HCT116 (cell line): ENCODE measurements at places on chromosomes 6 and 20.
A peak's percentile ranks its signal among the peaks of the same experiment; 100 is the strongest.

DNA sequence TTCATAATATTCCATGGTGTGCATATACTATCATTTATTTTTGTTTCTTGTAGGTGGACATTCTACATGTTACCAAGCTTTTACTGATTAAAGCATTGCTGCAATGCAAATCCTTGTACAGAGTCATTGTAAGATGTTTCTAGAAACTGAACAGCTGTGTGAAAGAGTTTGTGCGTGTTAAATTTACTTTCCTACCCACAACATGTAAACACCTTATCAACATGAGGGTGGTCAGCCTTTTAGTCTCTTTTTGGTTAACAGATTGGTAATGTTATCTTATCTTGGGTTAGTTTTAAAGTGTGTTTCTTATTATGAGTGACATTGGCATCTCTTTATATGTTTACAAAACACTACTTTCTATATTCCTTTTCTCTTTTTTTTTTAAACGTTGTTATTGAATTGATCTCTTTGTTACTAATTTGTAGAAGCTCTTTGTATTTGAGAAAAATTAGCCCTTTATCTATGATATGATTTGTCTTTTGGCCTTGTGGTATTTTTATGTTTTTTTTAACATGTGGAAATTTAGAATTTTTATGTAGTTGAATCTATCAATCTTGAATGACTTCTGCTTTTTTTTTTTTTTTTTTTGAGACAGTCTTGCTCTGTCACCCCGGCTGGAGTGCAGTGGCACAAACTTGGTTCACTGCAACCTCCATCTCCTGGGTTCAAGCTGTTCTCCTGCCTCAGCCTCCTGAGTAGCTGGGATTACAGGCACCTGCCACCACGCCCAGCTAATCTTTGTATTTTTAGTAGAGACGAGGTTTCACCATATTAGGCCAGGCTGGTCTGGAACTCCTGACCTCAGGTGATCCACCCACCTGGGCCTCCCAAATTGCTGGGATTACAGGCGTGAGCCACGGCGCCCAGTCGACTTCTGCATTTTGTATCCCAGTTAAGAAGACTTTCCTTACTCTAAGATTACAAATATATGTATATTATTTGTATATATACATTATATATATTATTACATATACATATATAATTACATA, 112.1 kb downstream of the TCP11 start:
- DNase-seq = no peak

- DNase-seq = no peak
These were observed 247.0 kb downstream of the PHACTR1 start for GRCh38 chr6:12963567-12963966.

- DNase-seq = no peak
These were observed 120.0 kb upstream of the JAG1 start for GRCh38 chr20:10793766-10794165.

DNA sequence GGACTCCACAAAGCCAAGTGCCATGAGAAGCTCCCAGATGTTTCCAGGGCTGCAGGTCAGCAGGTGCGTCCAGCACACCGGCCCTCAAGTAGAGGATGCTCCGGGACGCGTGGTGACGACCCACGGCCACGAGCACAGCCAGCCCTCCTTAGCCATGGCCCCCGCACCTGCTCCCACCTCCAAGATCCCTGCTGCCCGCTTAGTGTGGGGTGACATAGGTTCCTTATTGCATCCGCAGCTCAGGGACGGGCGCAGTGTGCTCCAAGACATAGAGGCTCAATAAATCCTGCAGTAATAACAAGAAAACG, 138.1 kb upstream of the RPS6KA2 start:
- no peak for DNase-seq

GRCh38 chr6:144104898-144105487, 9.6 kb upstream of the SF3B5 start:
- DNase-seq = peak; percentile 59

- DNase-seq = no peak
These were observed 337.9 kb downstream of the TBC1D32 start for GRCh38 chr6:120996340-120996739.

DNA sequence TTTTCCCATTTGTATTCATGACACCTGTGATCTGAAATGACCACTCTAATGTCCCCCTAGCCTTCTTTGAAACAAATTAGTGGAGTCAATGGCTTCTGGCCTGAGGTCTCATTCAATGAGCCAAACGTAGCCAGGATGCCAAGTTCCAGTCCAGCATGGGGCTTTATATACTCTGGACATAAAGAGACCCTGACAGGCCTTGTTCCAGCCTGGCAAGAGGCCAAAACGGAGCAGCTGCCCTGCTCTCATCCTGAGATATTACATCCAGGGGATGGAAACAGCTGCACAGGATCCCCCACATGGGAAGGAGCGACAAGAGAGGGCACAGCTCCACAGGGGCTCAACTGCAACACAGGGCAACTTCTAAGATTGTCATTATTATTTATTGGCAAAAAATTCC, 437.8 kb downstream of the CDH26 start:
- no peak for DNase-seq

DNA sequence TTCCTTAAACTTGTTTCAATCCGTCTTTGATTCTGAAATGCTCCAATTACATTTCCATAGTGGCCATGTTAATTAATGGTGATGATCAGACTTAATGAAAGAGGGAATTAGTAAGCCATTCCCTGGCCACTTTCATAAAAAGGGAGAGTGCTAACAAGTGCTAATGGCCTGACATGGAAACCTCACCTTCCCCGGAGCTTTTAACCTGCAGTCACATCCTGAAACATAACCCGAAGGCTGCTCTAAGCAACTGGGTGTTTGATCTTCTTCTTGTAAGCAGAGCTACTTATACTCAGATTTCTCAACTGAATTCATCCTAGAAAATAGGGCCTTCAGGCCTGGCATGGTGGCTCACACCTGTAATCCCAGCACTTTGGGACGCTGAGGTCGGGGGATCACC, 67.1 kb upstream of the ZMYND8 start:
- no peak for DNase-seq

DNA sequence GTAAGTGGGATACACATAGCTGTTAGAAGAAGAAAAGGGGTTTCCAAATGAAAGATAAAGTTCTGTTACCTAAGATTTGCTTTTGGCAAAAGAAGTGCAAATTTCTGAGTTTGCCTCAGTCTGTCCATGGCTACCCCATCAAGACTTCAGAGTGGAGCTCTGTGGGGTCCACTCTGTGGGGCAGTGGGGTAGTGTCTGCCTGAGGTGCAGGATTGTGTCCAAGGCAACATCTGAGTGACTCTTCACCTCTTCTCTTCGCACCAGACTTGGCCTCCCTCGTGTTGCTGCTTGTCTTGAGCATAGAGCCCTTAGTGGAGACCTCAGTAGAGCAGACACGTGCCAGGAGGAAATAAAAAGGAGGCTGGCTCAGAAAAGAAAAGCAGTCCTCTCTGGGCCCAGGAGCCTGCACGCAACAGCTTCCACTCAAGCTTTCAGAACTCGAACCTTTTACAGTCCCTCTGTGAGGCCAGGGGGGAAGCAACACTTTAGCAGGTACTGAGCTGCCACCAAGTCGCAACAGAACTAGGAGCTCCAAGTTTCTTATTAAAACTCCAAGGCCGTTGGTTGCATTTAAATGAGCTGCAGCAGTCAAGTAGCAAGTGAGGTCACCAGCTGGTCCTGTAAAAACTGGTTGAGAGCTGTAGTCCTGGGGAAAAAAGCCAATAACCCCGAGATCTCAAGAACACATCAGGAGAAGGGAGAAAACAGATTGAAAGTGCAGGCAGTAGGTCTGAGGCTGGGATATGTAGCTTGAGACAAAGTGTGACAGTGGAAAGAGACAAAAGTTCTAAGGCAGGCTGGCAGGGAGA, 413.5 kb downstream of the CDC5L start:
- DNase-seq = no peak

DNA sequence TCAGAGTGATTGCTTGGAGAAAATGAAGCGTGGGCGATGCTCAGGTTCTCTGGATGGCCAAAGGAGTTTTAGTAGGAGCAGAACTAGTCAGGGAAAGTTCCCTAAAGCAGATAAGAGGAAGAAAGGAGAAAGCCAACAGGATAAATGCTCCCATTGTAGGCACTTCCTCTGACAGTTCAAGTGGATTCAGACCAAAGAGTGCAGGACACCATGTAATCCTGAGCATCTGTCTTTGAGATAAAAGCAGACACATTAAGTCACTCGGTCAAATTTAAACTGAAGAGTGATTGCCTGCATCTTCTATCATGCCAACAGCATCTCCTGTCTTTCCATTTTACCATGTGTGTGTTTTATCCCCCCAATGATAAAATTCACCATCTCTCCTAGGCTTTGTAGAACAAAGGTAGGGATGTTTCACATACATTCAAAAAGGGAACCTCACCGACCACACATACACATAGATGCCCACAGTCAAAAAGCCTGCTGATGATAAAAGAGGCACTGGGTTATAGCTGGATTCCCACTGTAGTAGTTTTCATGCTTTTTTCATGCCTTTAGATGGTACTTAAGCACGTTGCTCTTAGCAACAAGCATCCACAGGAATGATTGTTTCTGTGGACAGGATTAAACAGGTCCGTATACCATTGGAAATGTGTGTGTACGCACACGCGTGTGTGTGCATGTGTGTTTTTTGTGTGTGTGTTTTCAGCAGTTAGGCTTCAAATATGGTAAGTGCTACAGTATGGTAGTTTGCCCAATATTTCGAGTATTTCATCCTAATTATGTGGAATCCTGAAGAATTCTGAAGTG, 7.0 kb downstream of the GRIK2 start:
- no peak for DNase-seq

GRCh38 chr20:62254021-62254724, 15.9 kb downstream of the OSBPL2 start:
- DNase-seq = no peak

- no peak for DNase-seq
These were observed 18.7 kb downstream of the SRXN1 start for GRCh38 chr20:634148-634925.

GRCh38 chr6:11224252-11224965, 8.1 kb downstream of the NEDD9 start:
- no peak for DNase-seq

GRCh38 chr20:57476084-57476526, 48.8 kb downstream of the CTCFL start:
- DNase-seq = no peak

GRCh38 chr6:56851074-56851473, 103.8 kb upstream of the BEND6 start:
- DNase-seq = no peak

DNA sequence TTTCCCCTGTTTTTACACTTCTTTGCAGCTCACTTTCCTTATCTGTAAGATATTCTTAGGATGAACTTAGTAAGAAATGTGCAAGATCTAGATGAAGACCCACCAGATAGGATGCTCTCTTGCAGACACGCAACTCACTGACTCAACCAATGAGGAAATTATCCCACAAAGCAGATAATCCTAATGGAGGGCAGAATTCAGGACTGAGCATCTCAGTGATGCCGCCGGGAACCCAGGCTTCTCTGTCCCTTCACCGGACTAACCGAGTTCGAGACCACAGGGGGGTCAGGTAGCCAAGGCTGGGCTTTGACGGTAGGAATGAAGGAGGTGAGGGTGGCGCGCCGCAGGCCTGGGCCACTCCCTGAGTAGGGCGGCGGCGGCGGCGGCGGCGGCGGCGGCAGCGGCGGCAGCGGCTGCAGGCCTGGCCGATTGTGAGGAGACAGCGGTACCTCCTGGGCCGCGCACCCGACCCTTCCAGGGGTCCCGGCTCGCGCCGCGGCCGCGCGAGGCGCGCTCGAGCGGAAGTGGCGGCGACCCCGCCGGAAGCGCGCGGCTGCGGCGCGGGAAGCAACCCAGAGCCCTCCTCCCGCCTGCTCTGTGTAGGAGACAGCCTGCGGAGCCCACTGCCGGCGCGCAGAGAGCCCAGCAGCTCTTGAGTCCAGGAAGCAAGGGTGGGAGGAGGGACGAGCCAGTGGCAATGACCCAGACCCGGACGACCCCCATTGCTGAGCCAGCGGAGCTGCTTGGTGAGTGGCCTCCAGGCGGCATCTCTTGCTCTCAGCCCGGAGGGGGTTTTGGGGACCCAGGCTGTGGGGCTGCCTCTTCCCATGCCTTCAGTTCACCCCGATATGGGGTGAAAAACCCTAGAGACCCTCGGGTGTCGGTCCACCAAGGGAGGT, at the start of gene KHDC1:
Gene KHDC1 (minus strand): TSS at position 526 of the 899 bp plus-strand sequence. CDS start 20,679 bp downstream, outside the sequence.
- DNase-seq = no peak

DNA sequence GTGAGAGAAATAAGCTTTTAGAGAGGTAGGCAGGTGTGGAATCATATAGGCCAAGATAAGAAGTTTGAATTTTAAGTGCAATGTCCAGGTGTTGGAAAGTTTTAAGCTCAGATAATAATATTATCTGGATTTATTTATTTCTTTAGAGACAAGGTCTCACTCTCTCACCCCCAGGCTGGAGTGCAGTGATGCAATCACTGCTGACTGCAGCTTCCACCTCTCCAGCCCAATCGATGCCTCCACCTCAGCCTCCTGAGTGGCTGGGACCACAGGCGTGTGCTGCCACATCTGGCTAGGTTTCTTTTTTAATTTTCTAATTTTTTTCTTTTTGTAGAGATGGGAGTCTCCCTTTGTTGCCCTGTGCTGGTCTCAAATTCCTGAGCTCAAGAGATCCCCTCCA, 5.5 kb upstream of the MAS1L start:
- no peak for DNase-seq

DNA sequence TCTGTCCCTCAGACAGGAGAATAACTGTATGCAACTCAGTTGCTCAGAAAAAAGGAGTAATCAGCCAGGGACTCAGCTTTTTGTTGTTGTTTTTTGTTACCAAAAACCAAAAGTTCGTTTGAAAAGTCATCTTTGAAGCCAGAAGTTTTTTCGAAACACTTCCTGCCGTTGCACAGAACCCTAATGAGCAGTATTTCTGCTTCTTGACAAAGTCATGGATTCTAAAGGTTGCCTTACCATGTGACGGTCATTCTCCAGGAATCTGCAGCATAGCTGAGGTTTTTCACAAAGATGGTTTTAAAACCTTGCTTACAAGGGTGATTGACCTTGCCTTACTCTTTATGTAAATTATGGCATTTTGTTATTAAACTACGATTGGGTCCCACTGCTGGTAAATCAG, 1.9 kb downstream of the RAB32 start:
- no peak for DNase-seq

DNA sequence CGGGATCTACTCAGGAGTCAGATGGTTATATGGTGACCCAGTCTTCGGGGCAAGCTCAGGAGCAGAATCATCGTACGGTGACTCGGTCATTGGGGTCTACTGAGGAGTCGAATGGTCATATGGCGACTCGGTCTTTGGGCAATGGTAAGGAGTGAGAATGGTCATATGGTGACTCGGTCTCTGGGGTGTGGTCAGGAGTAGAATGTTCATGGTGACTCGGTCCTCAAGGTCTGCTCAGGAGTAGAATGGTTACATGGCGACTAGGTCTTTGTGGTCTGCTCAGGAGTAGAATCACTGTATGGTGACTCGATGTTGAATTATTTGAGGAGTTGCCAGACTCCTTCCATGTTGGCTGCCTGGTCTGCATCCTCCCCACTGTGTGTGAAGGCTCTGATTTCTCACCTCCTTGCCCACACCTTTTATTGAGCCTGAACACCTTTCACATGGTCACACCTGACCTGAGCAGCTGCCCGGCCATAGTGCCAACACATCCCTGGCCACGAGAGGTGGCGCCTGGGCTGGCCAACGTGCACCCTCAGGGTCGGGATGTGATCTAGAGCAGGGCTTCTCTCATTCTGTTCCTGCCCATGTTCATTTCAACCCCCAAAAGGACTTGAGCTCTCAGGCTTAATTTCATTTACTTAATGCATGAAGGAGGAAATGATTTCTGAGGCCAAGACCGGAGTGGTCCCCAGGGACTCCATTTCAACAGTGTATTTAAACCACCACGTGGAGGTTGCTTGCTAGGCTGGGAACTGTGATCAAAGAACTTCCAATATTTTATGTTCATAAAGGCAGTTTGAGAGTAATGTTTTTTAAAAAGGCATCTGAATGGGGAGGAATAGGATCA, 119.5 kb downstream of the PHACTR3 start:
- DNase-seq = no peak

- DNase-seq = no peak
These were observed 94.6 kb downstream of the SNAP25 start for GRCh38 chr20:10313215-10313614.
